Hematopoietic multipotent progenitor cell (in vitro differentiated cells): ENCODE measurements at places on chromosomes 5 and 9.

DNA sequence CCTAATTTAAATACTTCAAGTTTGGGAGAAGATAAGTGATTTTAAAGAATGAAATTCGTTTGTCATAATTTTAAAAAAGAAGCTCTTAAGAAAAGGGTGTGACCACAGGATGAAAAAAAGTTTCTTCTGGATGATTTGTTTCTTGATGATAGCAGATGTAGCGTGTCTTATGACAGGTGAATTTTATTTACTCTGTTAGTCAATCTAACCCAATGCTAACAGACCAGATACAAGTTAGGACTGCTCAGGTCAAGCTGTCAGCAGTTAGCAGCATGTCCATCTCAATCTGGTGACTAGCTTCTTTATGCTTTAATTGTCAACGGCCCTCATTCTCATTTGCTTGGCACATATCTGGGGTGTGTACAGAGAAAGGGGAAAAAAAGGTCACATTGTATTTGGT lies 456.0 kb downstream of the BNC2 start:
- no peak for DNase-seq

DNA sequence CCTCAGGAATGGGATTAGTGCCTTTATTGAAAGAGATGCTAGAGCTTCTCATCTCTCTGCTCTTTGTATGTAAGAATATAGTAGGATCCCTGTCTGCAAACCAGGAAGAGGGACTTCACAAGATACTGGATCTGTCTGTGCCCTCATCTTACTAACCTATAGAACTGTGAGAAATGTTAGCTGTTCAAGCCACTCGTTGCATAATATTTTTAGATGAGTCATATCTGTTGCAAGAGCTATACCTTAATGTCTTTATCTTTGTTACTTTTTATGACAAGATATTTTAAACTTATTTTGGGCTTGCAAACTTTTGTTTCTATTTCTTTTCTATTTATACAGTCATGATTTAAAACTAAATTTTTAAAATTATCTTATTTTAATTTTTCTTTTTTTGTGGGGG lies 1296.8 kb upstream of the CDH6 start:
- DNase-seq: no peak

DNA sequence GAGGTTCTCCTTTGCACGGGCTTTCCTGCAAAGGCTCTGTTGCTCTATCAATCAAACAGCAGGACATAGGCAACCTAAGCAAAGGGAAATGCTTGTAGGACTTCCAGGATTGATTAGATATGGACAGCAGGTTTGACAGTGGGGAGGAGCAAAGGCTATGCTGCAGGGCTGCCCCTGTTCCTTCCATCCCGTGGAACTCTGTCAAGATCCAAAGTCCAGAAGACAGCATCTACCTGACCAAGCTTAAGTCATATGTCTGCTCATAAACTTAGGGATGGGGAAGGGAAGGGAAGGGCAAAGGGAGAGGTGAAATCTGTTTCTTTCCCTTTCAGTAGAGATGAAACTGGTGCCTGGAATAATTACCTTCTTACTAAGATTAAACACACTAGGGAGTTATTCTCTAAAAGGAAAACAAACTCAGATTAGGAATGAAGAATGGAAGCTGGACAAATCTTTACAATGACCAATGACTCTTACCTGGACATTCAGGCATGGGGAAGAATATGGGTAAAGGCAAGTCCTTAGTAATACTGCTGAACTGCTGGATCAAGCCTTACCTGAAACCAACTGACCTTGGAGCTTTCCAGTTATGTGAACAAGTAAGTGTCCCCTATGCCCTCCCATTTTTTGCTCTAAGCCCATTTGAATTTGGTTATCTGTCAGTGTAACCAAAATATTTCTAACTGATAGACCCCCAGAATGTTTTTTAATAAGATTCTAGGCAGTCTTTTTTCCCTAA lies 8.4 kb upstream of the ACOT12 start:
- no peak for DNase-seq

DNA sequence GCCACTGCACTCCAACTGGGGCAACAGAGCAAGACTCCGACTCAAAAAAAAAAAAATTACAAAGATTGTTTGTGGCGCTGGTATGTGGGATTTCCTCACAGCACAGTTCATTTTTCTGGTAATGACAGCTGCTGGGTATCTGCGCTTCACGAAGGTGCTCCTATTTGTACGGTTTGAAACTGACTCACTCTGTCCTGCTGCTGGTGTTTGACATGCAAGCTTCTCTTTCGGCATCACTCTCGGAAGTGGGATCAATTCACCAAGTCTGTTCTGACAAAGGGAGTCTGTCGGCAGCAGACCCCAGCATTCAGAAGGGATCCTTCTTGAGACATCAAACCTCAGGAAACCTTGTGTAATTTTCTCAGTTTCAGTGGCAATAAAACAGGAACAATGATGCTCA lies 26.3 kb downstream of the MAML1 start:
- no peak for DNase-seq

DNA sequence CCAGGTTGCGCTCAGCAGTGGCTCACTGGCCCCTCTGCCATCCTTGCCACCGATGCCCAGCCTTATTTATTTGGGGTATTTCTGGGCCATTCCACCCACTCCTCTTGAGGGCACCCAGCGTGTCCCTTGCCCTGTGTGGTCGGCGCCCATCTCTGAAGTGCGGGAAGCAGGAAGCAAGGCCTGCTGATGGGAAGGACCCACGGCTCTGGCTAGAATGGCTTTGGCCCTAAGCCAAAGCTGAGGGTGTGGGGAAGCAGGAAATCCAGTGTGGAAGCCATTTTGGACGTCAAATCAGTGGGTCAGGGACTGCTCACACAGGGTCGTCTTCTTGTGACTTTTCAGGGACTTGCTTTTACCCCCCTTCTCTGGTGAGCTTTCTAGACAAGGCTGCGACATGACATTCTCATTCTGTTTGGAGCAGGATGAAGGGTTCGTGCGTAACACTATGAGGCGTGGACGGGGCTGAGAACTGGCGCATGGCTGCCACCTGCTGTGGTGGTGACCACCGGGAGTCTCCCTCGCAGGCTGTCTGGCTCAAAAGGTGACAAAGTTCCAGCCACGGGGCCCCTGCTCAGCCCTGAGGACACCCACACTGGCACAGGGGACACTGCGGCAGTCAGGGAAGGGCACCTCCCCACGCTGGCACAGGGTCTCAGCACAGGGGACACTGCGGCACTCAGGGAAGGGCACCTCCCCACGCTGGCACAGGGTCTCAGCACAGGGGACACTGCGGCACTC lies 50.7 kb upstream of the NKD2 start:
- DNase-seq: no peak

DNA sequence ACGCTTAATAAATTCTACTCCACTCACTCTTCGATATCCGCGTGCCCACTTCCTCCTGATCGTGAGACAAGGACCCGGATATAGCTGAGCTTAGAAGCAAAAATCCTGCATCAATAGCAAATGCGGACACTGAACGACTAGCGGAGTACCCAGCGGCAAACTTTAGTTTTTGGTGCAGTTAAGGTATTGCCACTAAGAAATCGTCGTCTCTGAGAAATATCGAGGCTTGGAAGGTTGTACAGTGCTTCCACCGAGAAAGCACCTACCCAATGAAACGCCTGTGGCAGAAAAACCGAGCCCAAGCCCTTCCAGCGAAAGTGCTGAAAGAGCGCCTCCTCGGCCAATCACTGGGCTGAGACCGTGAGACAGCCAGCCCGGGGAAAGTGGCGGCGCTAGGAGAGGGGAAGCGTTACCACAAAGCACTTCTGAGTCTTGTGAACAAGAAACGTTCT lies 32.2 kb downstream of the ANXA2R start:
- peak; percentile 92 for DNase-seq

GRCh38 chr9:78470741-78471140 lies 173.8 kb downstream of the PSAT1 start:
- no peak for DNase-seq

DNA sequence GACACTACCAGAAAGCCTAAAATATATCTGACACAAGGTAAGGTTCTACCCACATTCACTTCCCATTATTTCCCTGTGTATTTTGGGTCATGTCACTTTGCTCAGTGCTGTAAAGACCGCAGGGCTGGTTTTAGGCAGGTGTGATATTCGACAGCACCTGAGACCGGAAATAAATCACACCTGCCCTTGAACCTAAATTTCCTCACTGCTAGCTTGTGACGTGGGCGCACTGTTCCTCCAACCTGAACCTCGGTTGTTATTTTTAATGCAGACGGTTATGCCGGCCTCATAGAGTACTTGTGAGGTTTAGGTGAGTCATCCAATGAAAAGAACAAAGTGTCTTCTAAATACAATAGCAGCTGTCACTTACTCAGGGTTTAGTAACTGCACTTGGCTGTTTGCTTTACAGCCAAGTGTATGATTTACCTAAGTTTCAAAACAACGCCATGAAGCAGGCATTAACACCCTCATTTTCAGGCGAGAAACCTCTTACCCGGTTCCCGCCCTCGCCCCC lies 20.7 kb upstream of the ZNF782 start:
- no peak for DNase-seq

DNA sequence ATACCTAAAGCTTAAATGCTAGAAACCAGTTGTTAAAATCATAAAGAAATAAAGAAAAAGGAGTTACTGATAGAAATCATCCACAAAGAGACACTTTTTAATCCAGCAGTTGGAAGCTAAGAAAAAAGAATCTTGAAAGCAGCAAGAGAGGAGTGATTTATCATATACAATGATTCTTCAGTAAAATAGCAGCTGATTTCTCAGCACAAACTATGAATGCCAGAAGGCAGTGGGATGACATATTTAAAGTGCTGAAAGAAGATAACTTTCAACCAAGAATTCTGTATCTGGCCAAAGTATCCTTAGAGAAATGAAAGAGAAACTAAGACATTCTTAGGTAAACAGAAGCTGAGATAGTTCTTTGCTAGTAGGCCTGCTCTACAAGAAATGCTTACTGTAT lies 366.0 kb downstream of the HTR1A start:
- no peak for DNase-seq

GRCh38 chr9:125142560-125143376 lies 560 bp downstream of the SCAI start:
- DNase-seq: no peak
